Prostate gland (tissue), 2 donors: ENCODE measurements at places on chromosomes 11 and 22. TPM values are rescaled to one million over a fixed set of nuclear protein-coding genes. Genes with fewer than 3 reads are reported as not detected.

Gene TRPC6
- 4.1 TPM for total RNA-seq

Gene ADAMTS8
- total RNA-seq: 1.7 TPM

Gene EMID1
- total RNA-seq: 14.7 TPM

Gene CPT1B
- total RNA-seq: 13.1 TPM

Gene C11orf24
- 25.1 TPM for total RNA-seq

Gene E2F8
- 0.57 TPM for total RNA-seq

Gene FGF3
- not detected for total RNA-seq

Gene UEVLD
- total RNA-seq: 37.1 TPM

Gene MUC2
- 0.11 TPM for total RNA-seq

Gene CCDC34
- 5.7 TPM for total RNA-seq

Gene OTOG
- total RNA-seq: 0.34 TPM

Gene ANO1
- 43.9 TPM for total RNA-seq

Gene CRYBA4
- total RNA-seq: not detected

GRCh38 chr11:85779956-85780640 is 30.8 kb downstream of the SYTL2 start:
- H3K4me3 ChIP-seq: no peak overlapping the region
- no peak for DNase-seq
- no peaks in the 10 kb centered on the region for H3K4me1 ChIP-seq
- H3K27ac ChIP-seq: no peak overlapping the region
- no peaks in the 10 kb centered on the region for H3K36me3 ChIP-seq
- H3K27me3 ChIP-seq: no peaks in the 10 kb centered on the region

DNA sequence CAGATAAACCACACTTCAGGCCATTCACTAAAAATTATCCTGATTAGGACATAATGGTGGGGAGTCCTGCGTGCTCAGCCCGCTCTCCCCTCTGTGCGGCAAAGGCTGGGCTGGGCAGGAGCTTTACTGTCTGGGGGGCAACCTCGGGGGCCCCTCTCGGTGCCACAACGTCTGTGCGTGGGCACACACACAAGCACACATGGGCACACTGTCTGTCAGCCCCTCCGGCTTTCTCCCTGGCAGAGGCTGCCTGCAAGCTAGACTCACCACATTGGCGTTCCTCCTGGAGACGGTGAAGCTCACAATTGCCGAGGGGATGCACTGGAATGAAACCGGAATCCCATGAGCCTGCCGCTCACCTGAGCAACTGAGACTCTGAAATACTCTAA is 5.2 kb downstream of the MLC1 start:
- no peaks in the 10 kb centered on the region for H3K36me3 ChIP-seq
- no peak for DNase-seq

- H3K27me3 ChIP-seq: no peaks in the 10 kb centered on the region
- no peak overlapping the region for H3K27ac ChIP-seq
- no peak for DNase-seq
- H3K36me3 ChIP-seq: no peaks in the 10 kb centered on the region
- H3K4me3 ChIP-seq: no peak overlapping the region
- H3K4me1 ChIP-seq: peaks cover 43% of the 10 kb centered on the region
Measured at GRCh38 chr22:26481112-26481693, 2.4 kb downstream of the HPS4 start.

GRCh38 chr11:6377902-6378639 is 12.2 kb upstream of the SMPD1 start:
- no peak for DNase-seq
- no peak overlapping the region for H3K4me3 ChIP-seq
- no peaks in the 10 kb centered on the region for H3K4me1 ChIP-seq
- no peaks in the 10 kb centered on the region for H3K27me3 ChIP-seq
- H3K27ac ChIP-seq: no peak overlapping the region

DNA sequence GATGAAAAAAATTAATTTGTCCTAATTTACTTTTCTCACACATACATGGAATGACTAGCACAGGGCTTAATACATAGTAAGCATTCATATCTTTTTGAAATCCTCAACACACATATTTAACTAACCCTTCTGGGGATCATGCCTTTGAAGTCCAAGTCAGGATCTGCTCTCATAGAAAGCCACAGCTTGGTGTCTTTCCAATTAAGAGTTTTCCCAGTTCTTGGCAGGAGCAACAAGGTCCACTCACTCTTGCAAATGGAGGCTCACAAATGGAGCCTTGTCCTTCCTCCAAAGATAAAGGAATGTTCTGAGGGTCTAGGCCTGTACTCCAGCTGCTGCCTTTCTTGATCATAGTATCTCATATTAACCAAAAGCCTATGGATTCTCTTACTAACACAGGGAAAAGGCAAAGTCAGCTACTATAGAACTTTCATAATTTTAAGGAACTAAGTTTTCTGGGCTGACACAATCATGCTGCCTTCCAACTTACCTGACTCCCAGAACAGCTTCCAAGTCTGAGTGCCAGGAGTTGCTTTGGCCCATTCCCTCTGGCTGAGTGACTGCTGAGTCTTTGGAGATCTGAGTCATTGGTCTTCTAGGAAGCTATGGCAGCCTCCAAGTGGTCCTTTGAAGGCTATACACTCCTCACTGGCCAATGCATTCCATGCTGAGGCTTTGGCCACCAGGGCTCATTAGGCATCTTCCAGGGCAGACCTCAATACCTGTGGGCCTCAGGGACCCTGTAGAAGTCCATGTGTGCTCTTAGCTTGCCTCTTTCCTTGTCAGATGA is 25.8 kb upstream of the NUCB2 start:
- no peak for DNase-seq
- H3K27me3 ChIP-seq: no peaks in the 10 kb centered on the region

GRCh38 chr11:71501071-71501985 is 25.7 kb upstream of the KRTAP5-7 start:
- no peaks in the 10 kb centered on the region for H3K27me3 ChIP-seq
- no peak overlapping the region for H3K27ac ChIP-seq
- H3K4me3 ChIP-seq: no peak overlapping the region
- peaks cover 13% of the 10 kb centered on the region for H3K36me3 ChIP-seq

- no peaks in the 10 kb centered on the region for H3K36me3 ChIP-seq
- H3K27ac ChIP-seq: no peak overlapping the region
- no peak overlapping the region for H3K4me3 ChIP-seq
- H3K27me3 ChIP-seq: no peaks in the 10 kb centered on the region
Measured at GRCh38 chr11:61187505-61188130, 15.7 kb upstream of the PGA3 start.

DNA sequence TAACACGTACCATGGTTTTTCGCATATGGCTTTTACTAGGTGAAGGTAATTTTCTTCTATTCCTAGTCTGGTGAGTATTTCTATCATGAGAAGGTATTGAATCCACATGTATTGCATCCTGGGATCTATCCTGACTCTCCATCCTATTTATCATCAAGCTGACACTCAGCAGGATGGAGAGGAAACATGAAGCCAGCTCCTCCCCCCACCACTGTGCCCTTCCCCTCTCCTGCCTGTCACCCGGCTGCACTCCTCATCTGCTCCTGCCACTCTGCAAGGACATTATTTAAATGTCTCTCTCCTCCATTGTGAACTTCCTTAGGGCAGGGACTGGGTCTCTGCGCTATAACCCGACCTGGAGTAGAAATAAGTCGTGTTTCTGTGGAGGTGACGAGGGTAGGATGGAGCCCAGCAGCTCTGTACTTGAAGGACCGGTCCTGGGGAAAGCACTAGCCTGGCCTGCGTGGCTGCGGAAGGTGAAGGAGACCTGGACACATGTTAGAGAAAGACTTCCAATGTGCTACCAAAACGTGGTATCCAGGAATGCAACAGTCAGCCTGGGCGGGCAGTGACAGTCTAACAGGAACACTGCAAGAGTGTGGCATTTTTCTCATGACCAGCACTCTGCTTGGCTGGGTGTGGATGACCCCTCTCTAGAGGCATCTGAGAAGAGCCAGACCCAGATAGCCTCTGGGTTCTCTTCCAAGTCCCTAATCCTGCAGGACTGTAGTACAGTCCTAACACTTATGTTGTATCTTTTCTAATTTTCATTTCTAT is 111.2 kb downstream of the MICAL3 start:
- no peaks in the 10 kb centered on the region for H3K27me3 ChIP-seq
- no peak overlapping the region for H3K27ac ChIP-seq
- H3K36me3 ChIP-seq: no peaks in the 10 kb centered on the region
- no peak overlapping the region for H3K4me3 ChIP-seq
- no peak for DNase-seq
- peaks cover 10% of the 10 kb centered on the region for H3K4me1 ChIP-seq

DNA sequence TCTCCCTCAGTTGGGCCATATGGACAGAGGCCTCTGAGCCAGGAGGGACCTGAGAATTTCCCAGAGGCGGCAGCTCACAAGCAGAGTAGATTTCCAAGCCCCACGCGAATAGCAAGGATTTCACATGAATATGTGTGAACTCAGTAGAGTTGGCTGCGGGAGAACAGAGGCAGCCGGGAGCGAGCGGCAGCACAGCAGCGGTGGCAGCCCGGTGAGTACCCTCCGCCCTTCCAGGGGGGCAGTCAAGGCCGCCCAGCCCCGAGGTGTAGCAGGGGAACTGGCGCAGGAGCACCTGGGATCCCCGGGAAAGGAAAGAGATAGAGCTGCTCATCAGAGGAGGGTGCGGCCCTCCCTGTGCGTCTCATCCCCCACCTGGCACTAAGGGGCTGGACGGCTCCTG is 8.4 kb upstream of the MS4A15 start:
- no peak overlapping the region for H3K27ac ChIP-seq
- no peak overlapping the region for H3K4me3 ChIP-seq
- DNase-seq: no peak
- no peaks in the 10 kb centered on the region for H3K36me3 ChIP-seq
- no peaks in the 10 kb centered on the region for H3K27me3 ChIP-seq

GRCh38 chr11:77217156-77217555 is 84.3 kb downstream of the GDPD4 start:
- DNase-seq: no peak
- no peak overlapping the region for H3K4me3 ChIP-seq
- no peaks in the 10 kb centered on the region for H3K27me3 ChIP-seq

DNA sequence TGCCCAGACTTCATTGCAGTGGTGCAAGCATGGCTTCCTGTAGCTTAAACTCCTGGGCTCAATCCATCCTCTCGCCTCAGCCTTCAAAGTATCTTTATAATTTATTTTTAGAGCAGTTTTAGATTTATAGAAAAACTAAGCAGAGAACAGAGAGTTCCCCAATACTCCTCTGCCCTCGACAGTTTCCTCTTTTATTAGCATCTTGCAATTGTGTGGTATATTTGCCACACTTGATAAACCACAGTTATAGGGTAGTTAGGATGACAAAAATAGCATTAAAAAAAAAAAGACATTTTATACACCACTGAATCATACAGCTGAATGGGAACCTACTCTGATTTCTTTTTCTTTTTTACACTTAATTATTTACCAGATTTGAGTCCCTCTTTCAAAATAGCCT is 31.2 kb downstream of the MS4A2 start:
- H3K4me3 ChIP-seq: no peak overlapping the region
- no peak overlapping the region for H3K27ac ChIP-seq
- H3K4me1 ChIP-seq: no peaks in the 10 kb centered on the region
- H3K27me3 ChIP-seq: no peaks in the 10 kb centered on the region

- H3K36me3 ChIP-seq: no peaks in the 10 kb centered on the region
- DNase-seq: peak; percentile 76
- peak within 1 kb of the TSS; percentile 88 for H3K27ac ChIP-seq
- no peaks in the 10 kb centered on the region for H3K27me3 ChIP-seq
Measured at GRCh38 chr11:705646-706438, at the start of gene EPS8L2. Gene EPS8L2, plus strand, starts transcription at chr11:706231. Its CDS starts 3,177 bp downstream, at chr11:709408.

DNA sequence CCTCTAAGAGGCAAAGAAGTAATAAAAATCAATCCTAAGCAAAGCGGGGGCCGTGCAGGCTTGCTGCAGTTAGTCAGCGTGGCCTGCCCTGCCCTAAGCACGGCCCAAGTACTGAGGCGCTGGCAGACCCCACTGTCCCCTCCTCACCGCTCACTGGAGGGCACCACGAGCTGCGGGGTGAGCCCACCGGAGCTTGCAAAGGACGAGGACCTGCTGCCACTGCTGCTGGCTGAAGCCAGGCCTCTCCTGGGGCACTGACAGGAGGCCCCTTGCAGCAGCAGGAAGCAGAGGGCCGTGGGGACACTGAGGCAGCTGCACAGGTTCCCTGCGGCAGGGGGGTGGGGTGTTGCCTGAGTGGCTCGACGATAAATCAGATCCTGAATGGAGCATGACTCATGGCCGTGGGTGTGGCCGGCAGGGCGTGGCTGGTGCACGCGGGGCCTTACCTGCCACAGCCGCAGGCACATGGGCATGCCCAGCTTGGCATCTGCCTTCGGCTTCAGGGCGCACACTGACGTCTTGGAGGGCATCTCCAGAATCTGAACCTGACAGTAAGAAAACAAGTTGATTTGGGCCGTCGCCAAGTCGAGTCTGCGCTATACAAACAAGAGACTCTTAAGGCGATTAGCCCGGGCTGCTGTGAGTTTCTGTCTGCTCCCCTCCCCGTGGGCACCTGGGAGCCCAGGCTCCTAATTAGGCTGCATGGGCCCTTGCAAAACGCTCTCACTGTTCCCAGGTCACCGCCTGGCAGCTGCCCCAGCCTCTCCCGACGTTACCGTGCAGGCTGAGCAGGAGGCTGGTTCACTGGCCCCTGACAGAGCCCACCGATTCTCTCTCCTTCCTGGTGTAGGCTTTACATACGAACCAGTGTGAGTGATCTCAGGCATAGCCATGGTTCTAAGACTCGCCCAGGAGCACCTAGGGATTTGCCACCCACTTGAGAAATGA is 45.9 kb downstream of the TBX1 start:
- no peak overlapping the region for H3K4me3 ChIP-seq
- peaks cover 12% of the 10 kb centered on the region for H3K4me1 ChIP-seq
- DNase-seq: peak; percentile 93
- H3K27me3 ChIP-seq: no peaks in the 10 kb centered on the region
- no peaks in the 10 kb centered on the region for H3K36me3 ChIP-seq

DNA sequence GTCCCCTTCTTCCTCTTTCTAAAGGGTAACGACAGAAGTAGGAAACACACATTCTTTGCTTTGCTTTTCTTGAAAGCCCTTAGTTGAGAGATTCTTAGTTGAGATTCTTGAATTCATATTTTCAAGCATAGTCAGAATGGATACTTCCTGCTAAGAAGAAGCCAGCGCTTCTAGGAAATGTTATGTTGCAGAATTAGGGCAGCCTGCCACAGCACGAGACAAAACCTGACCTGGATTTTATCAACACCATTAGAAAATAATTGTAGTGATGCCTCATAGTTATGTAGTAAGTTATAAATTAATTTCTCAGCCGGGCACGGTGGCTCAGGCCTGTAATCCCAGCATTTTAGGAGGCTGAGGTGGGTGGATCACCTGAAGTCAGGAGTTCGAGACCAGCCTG is 37.9 kb upstream of the NUP160 start:
- no peak overlapping the region for H3K27ac ChIP-seq
- DNase-seq: peak; percentile 6
- H3K27me3 ChIP-seq: no peaks in the 10 kb centered on the region
- no peaks in the 10 kb centered on the region for H3K4me1 ChIP-seq
- H3K4me3 ChIP-seq: no peak overlapping the region

- no peak overlapping the region for H3K27ac ChIP-seq
- peaks cover 7% of the 10 kb centered on the region for H3K4me1 ChIP-seq
- DNase-seq: no peak
Measured at GRCh38 chr11:34145847-34146381, 40.5 kb downstream of the NAT10 start.

- H3K4me3 ChIP-seq: no peak overlapping the region
- no peak overlapping the region for H3K27ac ChIP-seq
- DNase-seq: no peak
- no peaks in the 10 kb centered on the region for H3K36me3 ChIP-seq
- no peaks in the 10 kb centered on the region for H3K27me3 ChIP-seq
Measured at GRCh38 chr11:108170184-108170583, 48.8 kb downstream of the ACAT1 start.

- no peaks in the 10 kb centered on the region for H3K36me3 ChIP-seq
- H3K27me3 ChIP-seq: no peaks in the 10 kb centered on the region
- no peak for DNase-seq
- no peak overlapping the region for H3K27ac ChIP-seq
- H3K4me1 ChIP-seq: no peaks in the 10 kb centered on the region
Measured at GRCh38 chr11:109984634-109985289, 108.4 kb upstream of the ZC3H12C start.

- no peaks in the 10 kb centered on the region for H3K4me1 ChIP-seq
- no peaks in the 10 kb centered on the region for H3K27me3 ChIP-seq
- H3K27ac ChIP-seq: no peak within 1 kb of the TSS
- no peak within 1 kb of the TSS for H3K4me3 ChIP-seq
Measured at GRCh38 chr22:38110008-38110862, at the start of gene BAIAP2L2. Gene BAIAP2L2, minus strand, starts transcription at chr22:38110684. Its CDS starts 159 bp downstream, at chr22:38110525.
